ENCODE measurements at places on chromosomes 4 and X.

DNA sequence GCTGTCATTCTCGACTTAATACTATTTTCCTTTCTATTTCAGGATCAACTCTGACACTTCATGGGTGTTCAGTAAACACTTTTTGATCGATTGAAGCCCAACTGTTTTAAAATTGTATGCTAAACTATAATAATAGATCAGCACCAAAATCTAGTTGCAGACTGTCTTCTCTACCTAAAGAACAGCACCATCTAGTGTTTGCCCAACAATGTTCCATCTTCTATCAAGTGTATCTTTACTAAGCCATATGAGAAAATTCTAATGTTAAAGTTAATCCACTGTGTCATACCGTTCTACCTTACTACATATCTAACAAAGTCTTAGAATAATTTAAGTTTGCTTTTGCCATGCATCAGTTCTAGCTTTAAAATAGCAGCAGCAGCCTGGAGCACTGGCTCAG is 113.0 kb upstream of the PRDX4 start:
- no peak for DNase-seq

- no peak for DNase-seq
These were observed 176.7 kb downstream of the LDB2 start for GRCh38 chr4:16721613-16722291.

DNA sequence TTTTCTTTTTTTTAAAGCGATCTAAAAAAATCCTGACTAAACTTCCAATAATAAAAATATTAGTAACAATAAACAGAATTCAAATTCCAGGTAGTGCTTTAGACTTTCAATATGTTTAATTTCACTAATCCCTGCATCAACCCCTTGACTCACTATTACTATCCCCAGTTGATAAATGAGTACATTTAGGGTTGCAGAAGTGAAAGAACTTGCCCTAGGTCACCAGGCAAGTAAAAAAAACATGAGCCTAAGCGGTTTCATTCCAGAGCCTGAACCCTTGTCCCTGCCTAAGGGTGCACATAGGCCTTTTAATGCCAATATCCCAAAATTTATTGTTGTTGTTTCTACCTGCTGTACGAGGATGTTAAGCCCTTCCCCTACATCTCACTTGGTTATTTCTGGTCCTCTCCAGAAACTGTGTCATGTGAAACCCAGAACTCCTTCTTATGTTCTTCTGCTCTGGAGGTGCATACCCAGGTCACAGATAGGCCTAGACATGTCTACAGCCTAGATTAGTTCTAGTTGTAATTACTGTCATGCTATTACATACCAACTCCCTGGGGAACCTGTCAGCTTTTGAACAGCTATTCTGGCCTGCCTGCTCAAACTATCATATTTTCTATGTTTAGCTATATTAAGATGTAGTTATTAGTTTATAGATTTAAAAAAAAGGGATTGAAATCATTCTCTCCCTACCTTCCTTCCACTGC is 244.5 kb upstream of the PITX2 start:
- no peak for DNase-seq

DNA sequence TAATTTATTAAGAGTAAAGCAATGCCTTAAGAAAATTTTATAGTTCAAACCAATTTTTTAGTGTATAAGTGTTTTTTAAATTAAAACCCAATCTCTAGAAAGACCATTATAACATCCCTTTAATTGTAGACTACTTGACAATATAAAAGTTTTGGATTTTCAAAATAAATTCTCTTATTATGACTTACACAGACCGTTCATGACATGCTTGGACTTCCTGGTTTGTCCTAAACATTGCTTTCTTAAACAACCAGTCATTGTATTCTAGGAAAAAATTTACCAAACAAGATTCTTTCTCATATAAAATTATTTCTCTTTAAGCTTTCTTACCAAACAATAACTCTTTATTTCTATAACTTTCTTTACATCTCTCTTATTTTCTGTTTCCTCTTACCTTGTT is 49.0 kb upstream of the CXorf51A start:
- DNase-seq, result no peak

GRCh38 chr4:86971355-86971683 is 36.5 kb downstream of the AFF1 start:
- no peak for DNase-seq

- DNase-seq, result no peak
These were observed 41.0 kb downstream of the MAP7D3 start for GRCh38 chrX:136210243-136210642.

DNA sequence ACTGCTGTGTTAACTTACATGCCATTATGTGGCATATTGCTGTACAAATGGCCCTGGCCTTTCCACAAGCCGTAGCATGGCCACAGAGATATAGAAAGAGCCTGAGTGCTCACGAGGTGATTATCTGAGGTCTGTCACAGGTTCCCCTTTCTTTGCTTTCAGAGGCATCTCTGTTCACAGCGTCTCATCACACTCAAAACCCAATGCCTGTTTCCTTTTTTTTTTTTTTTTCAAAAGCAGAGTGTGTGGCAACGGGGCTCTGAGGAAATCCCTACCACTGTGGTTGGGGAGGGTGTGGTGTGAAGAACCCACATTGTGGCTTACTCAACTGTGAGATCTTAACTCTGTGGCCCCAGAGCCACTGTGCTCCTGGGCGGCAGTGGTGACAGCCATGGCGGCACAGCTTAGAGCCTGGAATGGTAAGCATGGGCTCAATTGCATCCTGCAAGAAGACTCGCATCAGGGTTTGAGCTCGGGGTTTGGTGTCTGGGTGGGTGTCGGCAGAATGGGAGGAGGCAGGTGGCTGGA is 30.8 kb downstream of the RTL5 start:
- DNase-seq, result peak; percentile 93

- DNase-seq, result no peak
These were observed 27.4 kb upstream of the PLAC1 start for GRCh38 chrX:134685668-134686067.

GRCh38 chrX:154750301-154751202 is at the start of gene GAB3:
TSS of gene GAB3 (minus strand) at chrX:154751077. CDS start at chrX:154751025, 52 bp downstream.
- DNase-seq, result peak; percentile 45

DNA sequence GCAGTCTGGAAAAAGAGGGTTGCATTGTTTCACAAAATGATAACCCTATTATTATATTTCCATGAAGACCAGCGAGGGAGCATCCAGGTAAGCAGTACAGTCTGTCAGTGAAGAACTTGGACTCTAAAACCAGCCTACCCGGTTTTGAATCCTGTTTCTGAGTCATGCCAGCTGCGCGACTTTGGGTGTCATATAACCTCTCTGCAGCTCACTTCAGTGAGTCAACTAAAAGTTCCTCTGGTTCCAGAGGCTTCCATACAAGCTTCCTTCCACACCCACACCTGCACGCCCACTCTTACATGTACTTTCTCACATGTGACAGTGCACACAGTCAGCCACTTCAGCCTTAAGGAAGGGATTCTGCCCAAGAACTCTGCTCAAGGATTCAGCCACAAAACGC is 49.8 kb upstream of the PRPS2 start:
- no peak for DNase-seq

DNA sequence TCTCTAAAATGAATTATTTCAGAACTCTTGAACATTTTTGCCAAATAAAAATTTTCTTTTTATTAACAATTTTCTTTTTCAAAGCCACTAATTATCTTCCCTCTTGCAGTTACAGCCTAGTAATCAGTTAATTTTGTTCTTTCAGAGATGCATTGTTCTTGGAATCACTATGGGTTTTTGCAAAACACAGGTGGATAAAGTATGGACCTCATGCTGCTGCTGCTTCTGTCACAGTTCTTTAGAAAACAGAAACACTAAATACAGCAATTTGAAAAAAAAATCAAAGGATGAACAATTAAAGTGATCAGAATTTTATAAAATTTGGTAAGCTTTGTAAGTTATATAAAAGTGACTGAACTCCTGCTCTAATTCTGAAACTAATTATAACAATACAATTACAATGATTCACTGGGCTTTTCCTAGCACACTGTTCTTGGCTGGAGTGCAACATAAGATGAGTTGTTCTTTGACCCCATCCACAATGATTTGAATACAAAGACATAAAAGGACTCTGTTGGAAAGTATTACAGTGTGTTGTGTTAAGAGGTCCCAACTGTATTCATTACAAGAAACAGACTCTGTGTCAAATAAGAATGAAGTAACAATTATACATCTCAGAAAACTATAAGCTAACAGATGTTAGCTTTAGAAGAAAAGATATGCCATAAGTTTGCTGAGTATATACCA is 59.4 kb upstream of the GK2 start:
- DNase-seq, result no peak

DNA sequence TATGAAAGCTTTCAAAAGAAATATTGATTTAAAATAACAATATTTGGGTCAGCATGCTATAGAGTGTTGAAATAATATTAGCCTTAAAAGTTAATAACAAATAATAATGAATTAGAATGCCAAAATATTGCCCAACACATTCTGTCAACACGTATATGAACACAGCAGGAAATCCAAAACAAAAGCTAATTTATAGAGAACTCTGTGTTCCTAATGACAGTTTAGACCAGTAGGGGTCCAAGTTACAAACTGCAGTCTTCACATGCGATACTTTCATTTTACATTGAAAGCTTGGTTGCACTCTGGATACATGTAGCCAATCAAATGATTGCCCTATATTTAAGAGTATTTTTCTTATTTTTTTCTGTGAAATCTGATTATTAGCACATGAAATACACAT is 274.4 kb downstream of the DCTD start:
- no peak for DNase-seq

DNA sequence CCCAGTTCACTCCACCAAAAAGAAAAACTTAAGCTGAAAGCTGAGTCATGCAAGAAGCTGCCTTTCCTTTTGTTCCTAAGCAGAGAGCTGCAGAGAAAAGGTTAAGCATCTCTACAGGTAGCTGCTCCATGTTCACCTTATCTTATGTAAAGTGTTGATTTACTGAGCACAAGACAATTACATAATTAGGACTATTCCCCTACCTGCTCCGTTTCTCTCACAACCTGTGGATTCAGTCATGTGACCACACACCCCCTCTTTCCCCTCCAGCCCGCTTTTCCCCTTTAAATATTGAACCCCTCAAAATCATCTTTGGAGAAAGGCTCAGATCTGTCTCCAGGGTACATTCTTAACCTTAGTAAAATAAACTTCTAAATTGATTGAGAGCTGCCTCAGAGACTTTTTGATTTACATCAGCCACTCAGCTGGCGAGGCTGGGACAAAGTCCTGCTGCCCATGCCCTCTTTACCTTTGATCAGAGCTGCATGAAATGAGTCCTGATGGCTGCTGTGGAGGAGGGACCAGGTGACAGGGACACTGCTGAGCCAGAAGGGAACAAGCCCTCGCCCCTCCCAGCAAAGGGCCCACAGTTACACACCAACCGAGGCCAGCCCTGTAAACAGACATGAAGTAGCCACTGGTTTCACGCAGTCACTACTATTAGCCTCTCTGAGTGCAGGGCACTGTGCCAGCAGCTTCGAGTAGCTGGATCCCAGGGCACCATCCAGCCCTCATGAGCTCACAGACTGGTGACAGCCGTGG is 53.9 kb upstream of the C4orf50 start:
- no peak for DNase-seq

DNA sequence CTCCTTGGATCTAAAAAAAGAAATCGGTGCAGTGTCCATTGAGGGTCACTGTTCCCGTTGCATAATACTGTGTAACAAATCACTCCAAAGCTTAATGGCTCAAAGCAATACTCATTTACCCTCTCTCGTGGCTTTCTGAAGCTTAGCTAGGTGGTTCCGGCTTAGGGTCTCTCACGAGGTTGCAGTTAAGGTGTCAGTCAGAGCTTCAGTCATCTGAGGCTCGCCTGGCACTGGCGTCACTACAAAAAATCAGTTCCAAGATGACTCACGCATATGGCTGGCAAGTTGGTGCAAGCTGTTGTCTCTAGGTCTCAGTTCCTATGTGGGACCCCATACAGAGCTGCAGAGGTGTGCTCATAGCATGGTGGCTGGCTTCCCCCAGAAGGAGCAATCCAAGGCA is 91.0 kb downstream of the BEND2 start:
- no peak for DNase-seq

- no peak for DNase-seq
These were observed 9.8 kb upstream of the SLC2A9 start for GRCh38 chr4:10030972-10031667.

GRCh38 chrX:19899217-19899788 is 11.9 kb upstream of the SH3KBP1 start:
- no peak for DNase-seq

GRCh38 chr4:3269991-3270611 is 21.1 kb downstream of the MSANTD1 start:
- DNase-seq, result no peak

DNA sequence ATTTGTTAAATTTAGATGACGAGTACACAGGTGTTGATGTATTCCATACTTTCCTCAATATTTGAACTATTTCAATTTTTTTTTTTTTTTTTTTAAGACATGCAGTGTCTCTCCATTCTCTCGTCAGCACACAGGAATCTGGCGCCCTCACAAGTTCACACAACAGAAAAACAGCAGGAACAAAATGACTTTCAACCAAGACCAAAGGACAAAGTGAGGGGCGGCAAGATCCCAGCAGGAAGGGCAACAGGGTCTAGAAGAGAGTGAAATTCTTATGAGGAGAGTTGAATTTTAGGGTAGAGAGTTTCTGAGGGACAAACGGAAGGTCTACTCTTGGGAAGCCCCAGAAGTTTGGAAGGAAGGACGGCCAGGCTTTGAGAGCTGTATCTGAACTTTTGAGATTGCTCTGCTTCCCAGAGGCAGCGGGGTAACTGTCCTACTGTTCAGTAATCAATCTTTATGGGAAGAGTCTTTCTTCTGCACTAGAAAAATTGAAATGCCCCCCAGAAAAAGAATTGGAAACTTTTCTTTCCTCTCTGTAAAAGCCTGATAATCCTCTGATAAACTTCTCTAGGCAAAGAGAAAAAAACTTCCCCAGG is 760.2 kb downstream of the RAB28 start:
- DNase-seq, result no peak

DNA sequence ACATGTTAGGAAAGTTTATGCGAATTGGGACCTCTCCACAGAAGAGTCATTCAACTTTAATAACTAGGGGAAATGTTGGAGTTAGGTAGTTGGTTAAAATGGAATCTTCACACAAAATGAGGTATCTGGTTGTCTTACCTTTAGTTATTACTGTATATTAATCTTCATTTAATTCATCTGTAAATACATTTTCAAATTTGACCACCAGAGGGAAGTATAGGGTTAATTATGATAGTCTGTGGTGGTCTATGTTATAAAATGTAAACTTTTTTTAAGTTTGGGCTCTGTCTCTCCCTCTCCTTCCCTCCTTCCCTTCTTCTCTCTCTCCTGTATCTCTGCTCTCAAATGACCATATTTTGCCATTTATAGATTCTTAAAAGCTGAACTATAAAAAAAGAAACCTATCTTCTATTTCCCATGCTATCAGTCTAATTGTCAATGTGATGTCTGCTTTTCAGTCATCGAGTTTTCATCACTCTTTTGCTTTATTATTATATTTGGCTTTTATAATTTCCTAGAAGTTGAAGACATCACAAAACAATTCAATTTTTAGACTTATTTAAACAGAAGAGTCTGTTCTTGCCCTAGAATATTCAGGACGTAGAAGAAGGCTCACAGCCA is 49.8 kb downstream of the TMEM144 start:
- DNase-seq, result no peak

DNA sequence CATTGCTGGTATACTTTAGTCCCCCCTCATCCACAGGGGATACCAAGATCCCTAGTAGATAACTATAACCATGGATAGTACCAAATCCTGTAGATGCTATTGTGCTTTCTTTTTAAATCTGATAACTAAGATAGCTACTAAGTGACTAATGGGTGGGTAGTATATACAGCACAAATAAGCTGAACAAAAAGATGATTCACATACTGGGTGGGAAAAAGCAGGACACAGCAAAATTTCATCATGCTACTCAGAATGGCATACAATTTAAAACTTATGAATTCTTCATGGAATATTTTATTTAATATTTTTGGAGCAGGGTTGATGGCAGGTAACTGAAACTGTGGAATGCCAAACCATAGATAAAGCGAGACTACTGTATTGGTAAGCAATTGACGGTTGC is 161.6 kb downstream of the IL15 start:
- no peak for DNase-seq
